Right renal pelvis (tissue), 4 donors: ENCODE measurements at places on chromosomes 16 and 17. TPM values are rescaled to one million over a fixed set of nuclear protein-coding genes. Genes with fewer than 3 reads are reported as not detected.

DNA sequence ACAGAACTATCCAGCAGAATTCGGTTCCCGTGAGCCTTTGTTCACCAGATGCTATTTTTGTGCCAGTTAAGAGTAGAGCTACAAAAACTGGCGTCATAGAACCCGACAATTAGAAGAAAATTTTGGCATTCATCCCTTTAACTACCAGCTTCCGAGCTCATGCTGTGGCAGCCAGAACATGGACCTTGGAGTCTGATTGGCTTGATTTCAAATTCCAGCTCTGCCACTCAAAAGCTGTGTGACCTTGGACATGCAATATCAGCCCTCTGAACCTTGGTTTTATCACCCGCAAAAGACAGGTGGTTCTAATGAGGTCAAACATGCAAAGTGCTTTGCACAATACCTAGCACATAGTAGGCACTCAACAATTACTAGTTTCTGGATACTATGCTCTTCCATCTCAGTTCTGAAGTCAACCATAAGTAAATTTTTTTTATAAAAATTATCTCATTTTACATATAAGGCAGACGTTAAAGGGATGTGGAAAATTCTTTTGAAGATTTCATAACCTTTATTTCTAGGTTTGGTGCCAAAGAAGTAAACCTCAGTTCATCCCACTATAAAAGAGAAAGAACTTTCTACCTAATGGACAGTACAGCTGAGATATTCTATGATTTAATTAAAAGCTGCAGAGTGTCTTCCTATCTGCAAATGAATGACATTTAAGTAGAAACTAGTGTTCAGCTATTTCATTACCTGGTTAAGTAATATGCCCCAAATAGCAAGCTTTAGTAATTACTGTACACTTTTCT lies 331.5 kb downstream of the HAPSTR1 start:
- DNase-seq: no peak

DNA sequence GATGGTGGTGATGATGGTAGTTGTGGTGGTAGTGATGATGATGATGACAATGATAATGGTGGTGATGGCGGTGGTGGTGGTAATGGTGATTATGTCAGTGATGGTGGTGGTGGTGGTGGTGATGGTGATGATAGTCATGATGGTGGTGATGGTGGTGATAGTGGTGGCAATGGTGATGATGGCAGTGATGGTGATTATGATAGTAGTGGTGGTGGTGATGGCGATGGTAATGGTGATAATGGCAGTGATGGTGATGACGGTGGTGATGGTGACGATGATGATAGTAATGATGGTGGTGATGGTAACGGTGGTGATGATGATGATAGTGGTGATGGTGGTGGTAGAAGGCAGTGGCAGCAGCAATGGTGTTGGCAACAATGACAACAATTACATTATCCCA lies 55.3 kb downstream of the RBFOX3 start:
- no peak for DNase-seq

The OR3A3 gene
- polyA plus RNA-seq: 0.06 TPM

The OR2C1 gene
- polyA plus RNA-seq: 0.52 TPM
